ENCODE measurements at places on chromosomes 7 and 10.
A peak's percentile ranks its signal among the peaks of the same experiment; 100 is the strongest.

- no peak for DNase-seq
Observed at GRCh38 chr10:29435809-29436501, 147.1 kb downstream of the LYZL1 start.

DNA sequence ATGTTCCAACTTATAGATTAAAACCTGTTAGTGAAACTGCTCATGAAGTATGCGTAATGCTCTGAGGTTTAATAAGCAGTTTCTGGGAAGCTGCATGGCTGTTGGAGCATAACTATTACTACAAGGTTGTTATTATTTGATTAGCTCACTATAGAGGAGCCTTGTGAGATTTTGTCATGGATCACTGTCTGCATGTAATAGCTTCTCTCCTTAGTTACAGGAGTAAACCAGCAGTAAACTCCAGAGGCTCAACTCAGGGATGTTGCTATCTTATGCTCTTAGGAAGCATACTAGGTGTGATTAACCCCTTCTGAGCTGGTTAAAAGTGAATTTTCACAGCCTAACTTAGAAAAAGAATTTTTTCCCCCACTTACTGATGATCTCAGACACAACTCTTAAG lies 63.6 kb upstream of the IFRD1 start:
- DNase-seq = no peak

DNA sequence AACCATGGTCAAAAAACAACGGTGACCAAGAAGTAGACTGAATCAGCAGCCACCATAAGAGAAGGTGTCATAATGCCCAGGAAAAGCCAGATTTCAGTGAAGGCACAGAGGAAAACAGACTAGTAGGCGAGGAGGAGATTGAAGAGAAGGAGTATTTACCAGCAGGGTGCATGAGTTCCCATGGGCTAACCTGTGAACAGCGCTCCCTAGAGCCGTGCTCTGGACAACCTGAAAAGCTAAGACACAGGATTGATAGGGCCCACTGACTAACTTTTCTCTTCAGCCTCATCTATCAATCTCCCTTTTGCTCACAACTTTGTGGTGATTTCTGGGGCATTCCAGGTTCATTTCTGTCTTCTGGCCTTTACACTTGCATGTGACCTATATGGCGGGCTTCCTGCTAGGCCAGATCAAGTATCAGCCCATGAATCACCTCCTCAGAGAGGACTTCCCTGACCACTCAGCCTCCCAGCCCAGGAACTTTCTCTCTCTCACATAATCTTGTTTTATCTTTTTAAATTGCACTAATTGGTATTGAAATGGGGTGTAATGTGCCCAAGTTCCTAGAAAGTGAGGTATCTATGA lies 12.8 kb downstream of the ANKRD22 start:
- no peak for DNase-seq

- no peak for DNase-seq
Observed at GRCh38 chr7:139124084-139124914, 14.8 kb upstream of the ZC3HAV1 start.

DNA sequence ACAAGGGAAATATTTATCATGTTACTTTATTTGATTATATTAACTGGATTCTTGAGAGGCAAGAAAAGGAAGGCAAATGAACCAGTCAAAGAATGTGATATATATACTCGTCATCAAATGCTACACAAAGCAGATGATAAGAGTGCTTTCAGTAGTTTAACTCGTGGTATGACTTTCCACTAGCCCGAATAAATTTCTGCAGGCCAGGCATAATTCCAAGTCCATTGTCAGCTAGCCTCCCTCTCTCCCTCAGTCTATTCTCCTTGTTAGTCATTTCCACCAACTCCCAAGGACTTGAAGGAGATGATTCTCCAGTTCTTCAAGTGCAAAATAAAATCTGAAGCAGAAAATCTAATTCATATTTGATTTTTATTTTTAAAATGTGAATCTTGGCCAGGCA lies 190.5 kb downstream of the GLI3 start:
- no peak for DNase-seq

GRCh38 chr7:156731651-156732050 lies 91.1 kb downstream of the RNF32 start:
- no peak for DNase-seq

GRCh38 chr7:132742189-132742612 lies 165.9 kb upstream of the PLXNA4 start:
- no peak for DNase-seq

DNA sequence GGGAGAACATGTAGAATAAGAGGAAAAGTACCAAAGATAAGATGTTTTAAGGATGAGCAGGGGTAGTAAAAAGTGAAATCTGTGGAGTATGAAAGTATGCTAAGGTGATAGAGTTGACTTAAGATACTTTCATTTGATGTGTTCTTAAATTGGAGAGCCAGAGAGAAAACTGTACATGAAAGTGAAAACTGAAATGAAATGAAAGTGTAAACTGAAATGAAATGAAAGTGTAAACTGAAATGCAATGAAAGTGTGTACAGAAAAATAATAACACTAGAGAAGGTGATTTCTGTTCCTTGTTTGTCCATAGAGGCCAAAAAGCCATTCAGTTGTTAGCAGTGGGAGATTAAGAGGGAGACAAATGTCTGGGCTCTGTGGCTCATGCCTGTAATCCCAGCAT lies 17.5 kb downstream of the AHR start:
- no peak for DNase-seq

DNA sequence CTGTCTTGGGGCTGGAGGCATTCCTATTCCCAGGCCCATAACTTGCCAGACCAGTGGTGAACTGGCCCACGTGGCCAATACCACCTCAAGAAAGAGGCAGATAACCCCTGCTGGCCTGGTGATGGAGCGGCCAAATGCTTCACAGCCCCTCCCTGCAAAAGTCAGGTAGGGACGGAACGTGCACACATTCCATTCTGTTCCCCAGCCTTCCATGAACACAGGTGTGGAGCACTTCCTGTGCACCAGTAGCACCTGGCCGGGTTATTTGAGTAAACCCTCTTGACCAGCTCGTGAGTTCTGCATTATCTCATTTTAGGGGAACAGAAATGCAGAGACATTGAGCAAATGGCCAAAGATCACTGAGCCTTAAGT lies 134.4 kb downstream of the SH3PXD2A start:
- DNase-seq = no peak

DNA sequence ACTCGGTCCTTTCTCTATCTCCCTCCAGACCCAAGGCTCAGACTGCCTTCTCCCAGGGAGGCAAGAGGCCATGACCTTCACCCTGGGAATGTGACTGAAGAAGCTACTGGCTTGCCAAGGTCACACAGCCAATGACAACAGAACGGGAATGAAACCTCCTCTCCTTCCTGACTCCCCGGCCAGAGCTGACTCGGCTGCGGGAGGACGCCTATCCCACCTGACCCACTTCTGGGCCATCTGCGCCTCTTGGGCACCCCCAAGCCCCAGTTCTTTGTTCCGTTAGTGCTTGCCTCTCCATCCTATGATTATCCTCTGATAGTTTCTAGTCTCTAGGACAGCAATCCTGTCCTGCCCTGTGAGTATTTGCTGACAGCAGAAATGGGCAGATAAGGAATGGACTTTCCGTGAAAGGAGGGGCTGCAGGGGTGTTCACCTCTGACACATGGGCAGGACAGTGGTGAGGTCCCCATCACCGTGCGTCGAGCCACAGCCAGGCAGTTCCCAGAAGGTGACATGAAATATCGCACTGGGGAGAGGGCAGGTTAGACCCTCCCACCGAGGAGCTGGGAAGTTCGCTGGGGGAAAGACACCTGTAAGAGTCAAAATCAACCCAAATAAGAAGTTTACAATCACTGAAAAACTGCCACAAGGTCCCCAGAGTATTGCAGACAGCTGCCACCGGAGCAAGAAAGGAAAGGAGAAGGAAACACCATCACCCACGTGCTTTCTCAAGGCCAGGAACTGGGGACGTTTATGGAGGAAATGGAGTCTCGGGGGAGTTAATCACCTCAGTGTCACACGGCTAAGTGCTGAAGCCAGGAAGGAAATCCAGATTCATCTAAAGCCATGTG lies 63.0 kb downstream of the INSIG1 start:
- no peak for DNase-seq

GRCh38 chr7:131578602-131579001 lies 22.2 kb upstream of the PODXL start:
- DNase-seq = no peak

- no peak for DNase-seq
Observed at GRCh38 chr10:100652406-100653135, 92.8 kb upstream of the PAX2 start.

DNA sequence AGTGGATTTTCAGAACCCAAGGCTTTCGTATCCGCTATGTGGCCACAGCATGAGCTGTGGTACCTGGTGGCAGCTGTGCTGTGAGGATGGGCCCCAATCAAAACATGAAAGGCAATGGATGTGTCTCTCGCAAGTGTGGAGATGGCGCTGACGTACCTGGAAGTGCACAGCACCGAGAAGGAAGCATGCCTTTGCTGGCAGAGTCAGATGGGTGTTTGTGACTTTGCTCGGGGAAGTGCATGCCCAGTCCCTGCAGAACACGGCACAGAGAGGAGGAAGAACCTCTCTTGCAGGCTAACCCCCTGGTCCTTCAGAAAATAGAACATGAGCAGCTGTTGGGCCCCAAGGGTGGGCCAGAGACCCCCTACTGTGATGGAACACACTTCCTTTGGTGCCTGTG lies 654.1 kb upstream of the ZWINT start:
- no peak for DNase-seq

- DNase-seq = no peak
Observed at GRCh38 chr7:114409750-114410149, 4.9 kb upstream of the FOXP2 start.

DNA sequence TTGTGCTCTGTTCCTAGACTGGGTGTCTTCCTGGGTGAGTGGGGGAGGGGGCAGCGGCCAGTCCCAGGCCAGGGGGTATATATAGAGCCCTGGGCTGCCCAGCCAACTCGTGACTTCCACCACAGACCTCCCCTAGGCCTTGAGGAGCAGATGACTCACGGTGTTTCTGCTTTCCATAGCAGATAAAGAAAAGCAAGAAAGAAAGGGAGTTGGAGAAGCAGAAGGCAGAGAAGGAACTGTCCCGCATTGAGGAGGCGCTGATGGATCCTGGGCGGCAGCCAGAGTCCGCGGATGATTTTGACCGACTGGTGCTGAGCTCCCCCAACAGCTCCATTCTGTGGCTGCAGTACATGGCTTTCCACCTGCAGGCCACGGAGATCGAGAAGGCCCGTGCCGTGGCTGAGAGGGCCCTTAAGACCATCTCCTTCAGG lies 10.1 kb downstream of the CALHM2 start:
- no peak for DNase-seq

GRCh38 chr7:132752431-132752830 lies 176.2 kb upstream of the PLXNA4 start:
- DNase-seq = no peak

- DNase-seq = no peak
Observed at GRCh38 chr10:93608421-93608820, 3.9 kb upstream of the PDE6C start.

DNA sequence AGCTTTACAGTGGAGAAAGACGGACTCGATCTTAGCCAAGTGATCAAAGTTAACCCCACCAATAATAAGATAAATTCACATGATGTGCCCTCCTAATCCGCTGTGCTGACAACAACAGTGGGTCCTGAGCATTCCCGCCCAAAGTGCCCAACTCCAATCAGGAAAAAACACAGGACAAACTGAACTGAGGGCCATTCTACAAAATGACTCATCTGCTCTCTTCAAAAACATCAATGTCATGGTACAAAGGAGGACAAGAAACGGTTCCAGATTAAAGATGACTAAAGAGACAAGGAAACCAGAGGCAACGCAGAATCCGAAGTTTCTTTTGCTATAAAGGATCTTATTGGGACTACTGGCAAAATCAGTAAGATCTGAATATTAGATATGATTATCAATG lies 79.4 kb downstream of the CTBP2 start:
- no peak for DNase-seq

DNA sequence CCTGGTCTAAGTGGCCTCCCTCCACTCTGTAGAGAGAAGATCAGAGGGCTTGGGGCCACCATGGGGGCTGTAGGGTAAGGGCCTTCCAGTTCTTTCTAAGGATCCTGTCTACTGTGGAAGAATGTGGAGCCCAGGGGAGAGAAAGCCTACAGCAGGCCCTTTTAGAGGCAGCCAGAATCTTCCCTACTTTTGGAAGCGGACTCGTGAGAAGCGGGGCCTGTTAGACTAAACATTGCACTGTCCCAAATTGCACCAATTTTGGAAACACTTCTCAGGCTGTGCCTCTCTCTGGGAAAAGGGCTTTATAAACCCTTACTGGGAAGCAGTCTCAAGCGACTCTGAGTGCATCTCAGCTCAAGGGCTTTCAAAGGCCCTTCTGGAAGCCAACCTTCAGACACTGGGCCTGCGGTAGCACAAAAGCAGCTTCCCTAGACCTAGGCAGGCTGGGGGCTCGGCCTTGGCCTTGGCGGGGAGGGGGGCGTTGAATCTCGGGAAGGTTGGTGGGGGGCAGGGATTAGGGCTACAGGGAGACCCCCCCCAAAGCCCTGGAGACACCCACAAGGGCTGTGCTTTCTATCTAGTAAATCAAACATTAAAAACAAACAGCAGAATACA lies 298.1 kb downstream of the GFRA1 start:
- no peak for DNase-seq

GRCh38 chr7:23680414-23681405 lies 711 bp downstream of the FAM221A start:
- peak; percentile 10 for DNase-seq

- DNase-seq = no peak
Observed at GRCh38 chr7:16881844-16882243, at the start of gene AGR3. TSS of gene AGR3 (minus strand) at chr7:16881983. CDS start at chr7:16878618, 3,365 bp downstream.

- no peak for DNase-seq
Observed at GRCh38 chr10:26509307-26509706, 71.2 kb downstream of the APBB1IP start.

Measured in activated CD8-positive, alpha-beta memory T cell treated with anti-CD3 and anti-CD28 coated beads for 4 hours (primary cell).